ENCODE measurements at places on chromosomes 3 and 15.

GRCh38 chr3:141578202-141578973 is 91.6 kb downstream of the RASA2 start:
- no peak for DNase-seq

DNA sequence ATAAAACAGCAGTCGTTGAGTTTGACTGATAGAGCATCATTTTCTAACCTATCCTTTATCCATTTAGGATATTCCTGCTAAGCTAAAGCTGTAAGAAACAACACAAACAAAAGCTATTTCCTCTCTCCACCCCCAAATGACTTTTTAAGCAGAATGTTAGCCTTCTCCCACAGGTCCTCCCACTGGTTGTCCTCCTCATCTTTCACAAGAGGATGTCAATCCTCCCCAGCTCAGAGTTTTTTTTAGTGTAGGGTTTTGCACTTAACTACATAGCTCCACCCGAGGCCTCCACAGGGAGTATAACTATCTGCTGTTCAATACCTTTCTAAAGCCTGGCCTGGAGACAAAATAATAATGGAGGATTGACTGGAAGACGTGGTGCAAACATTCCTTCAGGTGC is 7.8 kb downstream of the SETMAR start:
- no peak for DNase-seq

- no peak for DNase-seq
Measured at GRCh38 chr3:53137221-53137620, 7.0 kb upstream of the RFT1 start.

- no peak for DNase-seq
Measured at GRCh38 chr15:65851981-65852380, 17.3 kb upstream of the RAB11A start.

GRCh38 chr3:52330194-52330805 is 14.2 kb downstream of the DNAH1 start:
- no peak for DNase-seq

DNA sequence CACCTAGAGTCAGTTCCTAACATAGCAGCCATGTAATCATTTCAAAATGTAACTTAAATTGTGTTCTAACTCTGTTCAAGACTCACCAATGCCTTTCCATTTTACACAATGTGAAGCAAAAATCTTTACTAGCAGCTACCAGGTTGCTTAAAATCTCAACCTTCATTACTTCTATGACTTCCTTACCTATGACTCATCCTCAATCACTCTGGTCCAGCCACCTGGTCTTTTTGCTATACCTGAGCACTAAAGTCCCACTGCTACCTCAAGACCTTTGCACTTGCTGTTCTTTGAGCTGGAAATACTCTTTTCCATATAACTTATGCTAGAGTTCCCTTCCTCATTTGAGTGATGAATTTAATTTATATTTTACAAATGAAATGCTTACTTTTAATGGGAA is 993.2 kb downstream of the NTRK3 start:
- no peak for DNase-seq

DNA sequence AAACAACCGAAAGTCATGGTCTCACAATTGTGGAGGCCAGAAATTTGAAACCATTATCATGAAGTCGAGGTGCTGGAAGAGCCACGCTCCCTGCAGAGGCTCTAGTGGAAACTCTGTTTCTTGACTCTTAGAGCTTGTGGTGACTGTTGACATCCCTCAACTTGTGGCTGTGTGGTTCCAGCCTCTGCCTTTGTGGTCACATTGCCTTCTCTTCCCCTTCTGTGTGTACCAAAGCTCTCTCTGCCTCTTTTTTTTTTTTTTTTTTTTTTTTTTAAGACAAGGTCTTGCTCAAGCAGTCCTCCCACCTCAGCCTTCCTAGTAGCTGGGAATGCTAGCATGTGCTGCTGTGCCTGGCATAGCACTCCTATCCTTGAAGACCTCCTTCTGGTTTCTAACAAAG is 48.7 kb upstream of the CRTC3 start:
- no peak for DNase-seq

GRCh38 chr3:45642731-45643152 is 46.5 kb upstream of the SACM1L start:
- no peak for DNase-seq

DNA sequence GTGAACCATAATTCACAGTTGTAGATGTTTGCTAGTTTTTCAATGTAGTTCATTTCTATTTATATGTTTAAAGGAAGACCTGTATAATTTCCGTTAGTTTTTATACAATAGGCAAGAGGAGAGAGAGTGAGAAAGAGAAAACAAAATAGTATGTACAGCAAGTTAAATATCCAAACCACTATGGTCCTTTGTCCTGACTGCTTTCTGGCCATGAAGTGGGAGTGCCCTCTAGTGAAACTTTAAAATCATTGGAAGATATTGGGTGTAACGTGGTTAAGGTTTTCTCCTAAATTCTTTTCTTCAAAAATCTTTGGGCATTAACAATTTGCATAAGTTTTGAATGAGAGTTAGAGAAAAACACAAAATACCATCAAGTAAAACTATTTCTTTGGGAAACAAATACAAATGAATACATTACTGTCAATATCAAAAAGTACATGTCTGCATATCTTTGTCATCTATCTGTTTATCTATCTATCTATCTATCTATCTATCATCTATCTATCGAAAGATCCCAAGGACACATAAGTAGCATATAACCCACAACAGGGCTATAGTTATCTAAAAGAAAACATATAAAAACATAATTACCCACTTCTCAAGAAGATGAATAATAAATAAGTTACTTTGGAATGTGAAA is 534.6 kb upstream of the ATP11B start:
- DNase-seq: no peak

DNA sequence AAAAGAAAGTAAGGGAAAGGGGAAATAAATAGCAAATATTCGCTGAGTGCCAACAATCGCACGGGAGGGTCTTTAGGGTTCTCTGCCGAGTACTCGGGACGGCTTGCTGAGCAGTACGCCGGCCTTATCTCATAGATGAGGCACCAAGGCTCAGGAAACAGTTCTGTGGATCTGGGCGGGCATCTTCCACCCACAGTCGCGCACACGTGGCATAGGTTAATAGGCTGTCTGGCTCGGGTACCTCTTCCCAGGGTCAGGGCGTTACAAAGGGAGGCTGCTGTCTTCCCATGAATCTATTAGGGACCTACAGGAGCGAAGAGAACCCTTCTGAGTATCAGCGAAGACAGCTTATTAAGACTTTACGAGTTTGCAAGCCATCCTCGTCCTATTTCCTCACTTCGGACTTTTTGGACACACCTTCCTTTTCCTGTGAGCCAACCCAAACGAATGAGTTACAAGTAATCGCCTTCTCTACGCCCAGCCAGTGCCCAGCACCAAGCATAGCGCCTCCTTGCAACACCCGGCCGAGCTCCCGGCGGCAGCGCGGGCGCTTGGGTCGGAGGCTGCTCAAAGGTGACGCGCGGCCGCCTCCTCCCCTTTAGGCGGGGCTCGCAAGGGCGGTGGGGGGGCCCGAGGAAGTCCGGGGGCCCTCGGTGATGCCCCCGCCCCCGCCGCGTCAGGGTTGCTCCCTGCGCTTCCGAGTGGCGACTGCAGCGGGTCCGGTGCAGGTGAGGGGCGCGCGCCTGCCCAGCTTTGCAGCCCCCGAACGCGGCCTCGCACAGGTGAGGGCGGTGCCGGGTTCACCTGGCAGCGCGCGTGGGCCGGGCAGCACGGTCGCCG is at the start of gene MCTP2:
Gene MCTP2 (plus strand): TSS at position 679 of the 840 bp plus-strand sequence. CDS start 66,705 bp downstream, outside the sequence.
- peak; percentile 34 for DNase-seq

DNA sequence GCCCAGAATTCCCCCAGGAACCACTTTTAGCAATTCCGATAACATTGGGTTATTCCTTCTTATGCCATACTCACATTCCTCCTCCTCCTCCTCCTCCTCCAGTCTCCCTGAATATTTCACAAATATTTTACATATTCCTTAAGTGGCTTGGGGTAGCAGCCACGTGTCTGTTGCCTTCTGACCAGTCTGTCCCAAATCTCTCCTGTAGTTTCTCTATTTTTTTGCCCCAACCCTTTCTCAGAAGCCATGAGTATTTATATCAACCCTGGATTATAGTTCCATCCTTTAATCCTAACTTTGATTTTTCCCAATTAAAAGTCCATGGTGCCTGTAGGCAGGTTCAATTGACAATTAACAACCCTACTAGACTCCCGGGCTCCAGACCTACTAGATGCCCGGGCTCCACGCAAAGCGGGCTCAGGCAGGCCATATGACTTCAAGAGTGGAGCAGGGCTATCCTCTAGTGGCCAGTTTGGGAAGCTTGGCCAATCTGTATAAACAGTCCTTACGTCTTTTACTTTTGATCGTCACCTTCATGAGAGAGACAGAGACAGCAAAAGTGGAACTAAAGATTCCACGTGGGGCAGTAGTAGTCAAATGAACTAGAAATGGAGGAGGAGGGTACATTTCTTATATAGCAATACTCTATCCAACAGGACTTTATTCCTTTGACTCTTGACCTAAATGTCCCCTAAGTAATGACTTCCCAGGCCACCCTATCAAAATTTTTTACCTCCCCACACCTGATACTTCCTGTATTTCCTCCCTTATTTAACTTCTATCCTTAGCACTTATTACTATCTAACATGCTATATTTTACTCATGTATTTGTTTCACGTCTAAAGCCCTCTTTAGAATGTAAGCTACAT is 69.7 kb downstream of the USF3 start:
- DNase-seq: no peak

- DNase-seq: no peak
Measured at GRCh38 chr15:52786436-52787122, 3.6 kb downstream of the ONECUT1 start.

DNA sequence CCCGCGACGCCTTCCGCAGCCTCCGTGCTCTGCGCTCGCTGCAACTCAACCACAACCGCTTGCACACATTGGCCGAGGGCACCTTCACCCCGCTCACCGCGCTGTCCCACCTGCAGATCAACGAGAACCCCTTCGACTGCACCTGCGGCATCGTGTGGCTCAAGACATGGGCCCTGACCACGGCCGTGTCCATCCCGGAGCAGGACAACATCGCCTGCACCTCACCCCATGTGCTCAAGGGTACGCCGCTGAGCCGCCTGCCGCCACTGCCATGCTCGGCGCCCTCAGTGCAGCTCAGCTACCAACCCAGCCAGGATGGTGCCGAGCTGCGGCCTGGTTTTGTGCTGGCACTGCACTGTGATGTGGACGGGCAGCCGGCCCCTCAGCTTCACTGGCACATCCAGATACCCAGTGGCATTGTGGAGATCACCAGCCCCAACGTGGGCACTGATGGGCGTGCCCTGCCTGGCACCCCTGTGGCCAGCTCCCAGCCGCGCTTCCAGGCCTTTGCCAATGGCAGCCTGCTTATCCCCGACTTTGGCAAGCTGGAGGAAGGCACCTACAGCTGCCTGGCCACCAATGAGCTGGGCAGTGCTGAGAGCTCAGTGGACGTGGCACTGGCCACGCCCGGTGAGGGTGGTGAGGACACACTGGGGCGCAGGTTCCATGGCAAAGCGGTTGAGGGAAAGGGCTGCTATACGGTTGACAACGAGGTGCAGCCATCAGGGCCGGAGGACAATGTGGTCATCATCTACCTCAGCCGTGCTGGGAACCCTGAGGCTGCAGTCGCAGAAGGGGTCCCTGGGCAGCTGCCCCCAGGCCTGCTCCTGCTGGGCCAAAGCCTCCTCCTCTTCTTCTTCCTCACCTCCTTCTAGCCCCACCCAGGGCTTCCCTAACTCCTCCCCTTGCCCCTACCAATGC is 2.0 kb downstream of the ISLR start:
- DNase-seq: no peak

DNA sequence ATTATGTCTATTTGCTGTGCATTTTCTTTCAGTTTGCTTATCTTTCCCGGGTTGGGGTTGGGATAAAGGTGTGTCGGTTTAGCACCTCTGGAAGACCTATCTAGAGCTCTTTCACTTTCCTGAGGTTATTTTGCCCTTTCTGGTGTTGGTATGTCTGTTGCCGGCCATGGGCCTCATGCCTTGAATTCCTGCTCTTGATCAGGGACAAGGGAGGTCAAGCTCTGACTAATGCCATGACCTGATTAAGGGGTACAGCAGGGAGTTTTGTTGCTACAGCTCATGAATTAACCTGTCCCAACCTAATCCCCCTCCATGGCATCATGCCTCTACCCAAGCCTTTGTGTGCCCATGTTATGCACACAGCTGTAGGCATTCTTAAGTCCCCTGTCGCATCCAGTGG is 70.5 kb upstream of the GOLGA6B start:
- no peak for DNase-seq

DNA sequence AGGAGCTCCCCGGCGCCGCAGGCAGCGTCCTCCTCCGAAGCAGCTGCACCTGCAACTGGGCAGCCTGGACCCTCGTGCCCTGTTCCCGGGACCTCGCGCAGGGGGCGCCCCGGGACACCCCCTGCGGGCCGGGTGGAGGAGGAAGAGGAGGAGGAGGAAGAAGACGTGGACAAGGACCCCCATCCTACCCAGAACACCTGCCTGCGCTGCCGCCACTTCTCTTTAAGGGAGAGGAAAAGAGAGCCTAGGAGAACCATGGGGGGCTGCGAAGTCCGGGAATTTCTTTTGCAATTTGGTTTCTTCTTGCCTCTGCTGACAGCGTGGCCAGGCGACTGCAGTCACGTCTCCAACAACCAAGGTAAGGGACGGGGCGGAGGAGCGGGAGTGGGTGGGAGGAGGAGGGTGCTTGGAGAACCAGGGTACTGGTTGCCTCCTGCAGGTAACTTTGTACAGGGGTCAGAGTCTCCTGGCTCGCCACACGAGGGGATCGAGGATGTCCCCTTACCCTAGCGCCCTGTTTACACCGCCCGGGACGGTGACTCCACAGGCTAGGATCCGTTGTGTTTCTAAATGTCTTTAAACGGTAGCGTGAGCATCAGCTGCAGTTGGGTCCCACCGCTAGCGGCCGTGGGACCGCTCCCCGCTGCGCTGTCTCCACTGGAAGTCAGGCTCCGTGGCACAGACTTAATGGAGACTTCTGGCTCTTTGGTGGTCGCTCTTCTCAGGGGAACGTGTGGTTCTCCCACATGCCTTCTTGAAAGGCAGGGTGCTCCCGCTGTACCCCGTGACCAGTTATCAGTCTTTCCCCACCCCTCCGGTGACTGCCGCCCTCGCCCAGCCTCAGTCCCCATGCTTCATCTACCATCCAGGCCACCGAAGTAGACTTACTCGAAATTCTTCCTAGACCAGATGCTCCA is 515 bp downstream of the EPHA6 start:
- DNase-seq: peak; percentile 53

GRCh38 chr15:61476741-61477140 is 247.6 kb upstream of the RORA start:
- DNase-seq: no peak

DNA sequence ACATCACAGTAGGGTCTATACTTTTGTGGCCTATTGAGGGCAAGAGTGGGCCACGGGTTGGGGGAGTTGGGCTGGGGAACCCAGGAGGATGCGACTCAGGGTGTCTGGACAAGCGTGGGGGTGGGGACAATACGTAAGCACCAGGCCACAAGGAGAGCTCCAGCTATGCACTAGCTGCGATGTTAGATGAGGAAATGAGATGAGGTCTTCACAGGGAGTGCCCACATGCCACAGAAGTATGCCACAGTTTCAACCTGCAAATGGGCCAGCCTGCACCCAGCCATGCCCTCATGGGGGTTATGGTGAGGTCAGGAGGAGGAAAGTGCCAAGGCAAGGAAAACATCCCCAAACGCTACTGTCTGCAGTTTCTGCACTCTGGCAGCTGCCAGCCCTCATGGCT is 30.5 kb downstream of the CACNA2D2 start:
- no peak for DNase-seq
